ENCODE measurements at places on chromosomes 16 and 17.

GRCh38 chr16:4876646-4877379 is 29.5 kb downstream of the UBN1 start:
- no peak for DNase-seq

DNA sequence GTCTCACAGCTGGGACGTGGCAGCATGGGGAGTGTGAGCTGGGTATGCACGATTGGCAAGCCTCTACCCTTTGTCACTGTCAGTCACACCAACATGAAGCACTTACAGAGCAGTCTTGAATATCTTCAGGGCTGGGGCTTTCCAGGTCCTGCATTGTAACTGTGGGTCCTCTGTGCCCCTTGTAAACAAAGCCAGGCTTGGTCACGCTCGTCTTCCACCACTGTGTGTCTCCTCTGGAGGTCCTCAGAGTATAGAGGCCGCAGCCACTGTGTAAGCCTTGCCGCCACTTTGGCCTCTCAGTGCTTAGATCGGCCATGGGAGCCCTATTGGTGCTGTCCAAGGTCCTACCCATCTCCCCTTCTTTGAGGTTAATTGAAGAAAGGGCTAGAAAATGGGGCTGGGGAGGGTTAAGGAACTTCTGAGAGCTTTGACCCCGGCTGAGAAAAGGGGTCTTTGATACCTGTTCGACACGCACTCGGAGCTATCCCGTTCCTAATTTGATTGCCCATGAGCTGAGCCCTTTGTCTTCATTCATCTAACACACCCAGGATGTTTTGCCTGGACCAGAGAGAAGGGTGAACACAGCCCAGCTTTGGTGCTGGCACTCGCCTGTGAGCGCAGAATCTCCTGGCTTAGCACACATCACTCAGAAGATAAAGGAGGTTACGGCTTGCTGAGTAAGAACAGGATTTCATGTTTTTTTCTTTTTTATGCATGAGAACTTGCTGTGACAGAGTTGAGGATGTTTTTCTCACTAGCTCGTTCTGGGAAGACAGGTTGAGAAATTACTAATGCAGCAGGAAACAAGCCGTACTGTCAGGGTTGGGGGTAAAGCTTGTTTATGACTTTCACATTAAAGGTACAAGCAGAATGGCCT is 267.9 kb downstream of the CPPED1 start:
- DNase-seq: no peak

- no peak for DNase-seq
Measured at GRCh38 chr17:48134912-48135480, 27.4 kb downstream of the SNX11 start.

GRCh38 chr16:48574766-48575165 is 35.2 kb downstream of the N4BP1 start:
- DNase-seq: no peak

- DNase-seq: no peak
Measured at GRCh38 chr16:67226295-67226803, 581 bp upstream of the TMEM208 start.

GRCh38 chr16:86305440-86305839 is 204.9 kb upstream of the FOXF1 start:
- DNase-seq: no peak

DNA sequence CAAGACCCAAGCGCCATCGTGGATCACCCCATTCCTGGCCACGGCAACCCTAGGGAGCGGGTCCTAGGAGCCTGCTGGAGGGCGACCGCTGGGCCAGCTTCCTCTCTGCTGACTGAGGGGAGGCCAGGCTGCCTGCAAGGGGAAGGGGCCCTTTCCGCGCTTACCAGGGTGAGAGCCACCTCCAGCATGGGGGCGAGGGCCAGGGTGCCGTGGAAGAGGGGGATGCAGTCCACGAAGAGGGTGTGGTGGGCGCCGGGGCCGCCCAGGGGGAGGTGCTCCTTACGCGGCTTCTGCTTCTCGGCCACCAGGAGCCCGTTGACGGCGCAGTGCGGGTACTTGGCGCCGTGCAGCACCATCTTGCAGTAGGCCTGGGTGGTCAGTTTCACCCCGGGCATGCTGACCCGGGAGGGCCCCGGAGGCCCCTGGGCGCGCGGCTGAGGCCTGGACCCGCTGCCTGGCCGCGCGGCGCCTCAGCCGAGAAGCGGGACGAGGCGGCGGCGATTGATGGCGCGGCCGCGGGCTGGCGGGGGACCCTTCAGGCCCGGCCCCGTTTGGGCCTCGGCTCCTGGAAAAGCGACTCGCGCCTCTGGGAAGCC is 345 bp downstream of the EMC8 start:
- DNase-seq: no peak
